Activated CD4-positive, alpha-beta memory T cell treated with anti-CD3 and anti-CD28 coated beads, Interleukin-2, amount 10 ng/mL, durations not matched to agents 7 days and 5 days (primary cell): ENCODE measurements at places on chromosomes 1 and 21.

DNA sequence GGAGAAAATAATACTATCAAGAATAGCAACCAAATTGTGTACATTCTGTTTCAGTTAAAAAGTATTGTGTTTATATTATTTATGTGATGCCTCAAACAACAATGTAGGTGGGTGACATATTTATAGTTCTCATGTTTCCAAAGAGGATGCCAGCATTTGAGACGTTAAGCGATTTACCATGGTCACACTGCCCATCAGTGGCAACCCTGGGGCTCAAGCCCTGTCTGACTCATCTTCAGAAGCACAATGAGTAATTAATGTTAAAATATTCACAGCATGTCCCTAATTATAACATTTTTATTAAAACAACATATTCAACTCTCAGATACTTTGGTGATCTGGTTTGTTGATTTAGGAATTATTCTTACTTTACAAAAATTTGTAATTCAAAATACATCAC lies 409.4 kb downstream of the BRINP3 start:
- H3K27ac ChIP-seq, result no peak overlapping the region
- no peak overlapping the region for H3K4me3 ChIP-seq
- H3K27me3 ChIP-seq, result no peaks in the 10 kb centered on the region
- H3K4me1 ChIP-seq, result no peaks in the 10 kb centered on the region
- H3K36me3 ChIP-seq, result no peaks in the 10 kb centered on the region

- peaks cover 28% of the 10 kb centered on the region for H3K27me3 ChIP-seq
- H3K4me3 ChIP-seq, result no peak overlapping the region
- no peak for DNase-seq
These were observed 108.9 kb upstream of the ADAR start for GRCh38 chr1:154716614-154717527.

DNA sequence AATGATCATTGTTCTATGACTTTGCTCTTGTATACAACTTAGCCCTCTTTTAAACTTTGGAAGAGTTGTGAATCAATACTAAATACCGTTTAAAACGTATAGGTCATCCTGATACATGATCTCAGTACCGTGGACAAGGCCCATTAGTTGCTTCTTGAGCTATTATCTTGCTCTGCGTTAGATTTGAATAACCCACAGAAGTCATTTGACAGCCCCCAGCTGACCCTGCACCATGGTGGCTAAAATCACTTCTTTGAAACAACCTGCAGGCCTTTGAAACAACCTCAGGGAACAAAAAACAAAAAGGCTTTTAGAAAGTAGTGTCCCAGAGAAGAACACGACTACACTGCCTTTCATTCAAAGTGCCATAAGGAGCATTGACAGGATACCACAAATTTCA lies 473.0 kb upstream of the ADGRL2 start:
- no peak overlapping the region for H3K27ac ChIP-seq
- no peaks in the 10 kb centered on the region for H3K27me3 ChIP-seq
- no peaks in the 10 kb centered on the region for H3K36me3 ChIP-seq
- H3K4me1 ChIP-seq, result no peaks in the 10 kb centered on the region

GRCh38 chr1:15684468-15685291 lies 560 bp downstream of the PLEKHM2 start:
- DNase-seq, result peak; percentile 46
- peaks cover 13% of the 10 kb centered on the region for H3K36me3 ChIP-seq
- peak overlapping the region; percentile 86 for H3K4me3 ChIP-seq
- H3K27ac ChIP-seq, result peak overlapping the region; percentile 86
- no peaks in the 10 kb centered on the region for H3K27me3 ChIP-seq

GRCh38 chr1:217431395-217431794 lies 199.5 kb downstream of the GPATCH2 start:
- no peaks in the 10 kb centered on the region for H3K27me3 ChIP-seq
- no peaks in the 10 kb centered on the region for H3K36me3 ChIP-seq
- no peaks in the 10 kb centered on the region for H3K4me1 ChIP-seq
- H3K27ac ChIP-seq, result no peak overlapping the region

GRCh38 chr1:228164561-228165371 lies 838 bp upstream of the IBA57 start:
- DNase-seq, result no peak
- no peaks in the 10 kb centered on the region for H3K27me3 ChIP-seq
- H3K27ac ChIP-seq, result peak overlapping the region; percentile 89
- peak overlapping the region; percentile 86 for H3K4me3 ChIP-seq
- H3K36me3 ChIP-seq, result peaks cover 2% of the 10 kb centered on the region

GRCh38 chr1:159959451-159959850 lies 5.4 kb upstream of the SLAMF9 start:
- peaks cover 15% of the 10 kb centered on the region for H3K27me3 ChIP-seq
- no peak for DNase-seq
- no peak overlapping the region for H3K4me3 ChIP-seq
- no peaks in the 10 kb centered on the region for H3K36me3 ChIP-seq
- H3K4me1 ChIP-seq, result peaks cover 17% of the 10 kb centered on the region

GRCh38 chr1:15137809-15138208 lies 15.7 kb upstream of the TMEM51 start:
- no peaks in the 10 kb centered on the region for H3K4me1 ChIP-seq
- DNase-seq, result no peak
- H3K27me3 ChIP-seq, result peaks cover 61% of the 10 kb centered on the region
- H3K27ac ChIP-seq, result no peak overlapping the region

DNA sequence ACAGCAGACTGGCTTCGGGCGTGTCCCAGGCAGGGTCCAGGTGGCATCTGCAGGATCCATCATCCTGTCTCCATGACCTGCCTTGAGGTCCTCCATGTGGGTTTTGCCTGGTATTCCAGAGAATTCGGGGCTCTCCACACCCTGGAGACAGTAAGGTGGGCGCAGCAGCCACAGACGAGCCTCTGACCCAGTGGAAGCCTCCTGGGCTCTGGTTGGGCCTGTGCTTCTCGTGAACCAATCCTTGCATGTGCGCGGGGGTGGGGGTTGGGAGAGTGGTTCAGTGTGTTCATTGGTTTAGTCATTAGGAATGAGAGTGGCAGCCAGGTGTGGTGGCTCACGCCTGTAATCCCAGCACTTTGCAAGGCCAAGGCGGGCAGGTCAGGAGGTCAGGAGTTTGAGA lies 32.1 kb upstream of the TNFRSF1B start:
- H3K4me3 ChIP-seq, result no peak overlapping the region
- no peak for DNase-seq
- H3K27me3 ChIP-seq, result no peaks in the 10 kb centered on the region
